HFF-Myc (cell line): ENCODE measurements at places on chromosomes 7 and 10.

DNA sequence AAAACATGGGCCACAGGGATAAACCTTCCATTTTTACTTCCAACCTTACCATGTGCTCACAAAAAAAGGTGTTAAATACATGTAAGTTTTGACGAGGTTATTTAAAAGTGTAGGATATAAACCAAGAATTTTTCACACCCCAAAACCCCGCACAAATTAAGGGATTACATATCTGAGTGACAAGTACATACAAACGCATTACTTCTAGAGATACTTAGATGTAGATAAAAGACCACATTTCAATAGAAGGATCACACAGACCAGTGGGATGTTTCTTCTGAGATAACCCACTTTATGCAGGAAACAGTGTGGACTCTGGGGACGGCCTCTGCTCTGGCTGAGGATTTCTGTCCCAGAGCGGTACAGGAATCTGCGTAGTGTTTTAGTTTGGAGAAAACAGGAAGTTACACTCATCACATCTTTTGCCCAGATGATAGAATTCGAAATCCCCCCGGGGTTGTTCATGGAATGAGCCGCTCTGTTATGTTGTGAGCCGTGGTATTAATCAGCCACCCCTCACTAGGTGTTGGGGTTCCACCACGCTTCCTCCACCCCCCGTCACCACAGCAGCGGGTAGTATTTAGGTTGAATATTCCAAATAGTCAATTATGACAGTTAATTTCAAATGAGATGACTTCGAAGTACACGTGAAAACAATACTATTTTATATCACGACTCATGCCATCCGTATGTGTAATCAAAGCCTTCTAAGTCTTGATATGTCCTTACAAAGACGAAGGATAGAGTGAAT lies 1.3 kb upstream of the CUL1 start:
- peak; percentile 69 for DNase-seq

GRCh38 chr10:79149662-79150443 lies 81.1 kb downstream of the ZMIZ1 start:
- peak; percentile 51 for DNase-seq

GRCh38 chr7:22302951-22303423 lies 54.0 kb downstream of the RAPGEF5 start:
- DNase-seq: no peak

GRCh38 chr7:102464577-102465280 lies at the start of the genes ALKBH4 and LRWD1:
TSS of gene ALKBH4 (minus strand) at chr7:102464863. CDS start at chr7:102464836, 27 bp downstream.
TSS of gene LRWD1 (plus strand) at chr7:102464984. CDS start at chr7:102465081, 97 bp downstream.
- peak; percentile 69 for DNase-seq

DNA sequence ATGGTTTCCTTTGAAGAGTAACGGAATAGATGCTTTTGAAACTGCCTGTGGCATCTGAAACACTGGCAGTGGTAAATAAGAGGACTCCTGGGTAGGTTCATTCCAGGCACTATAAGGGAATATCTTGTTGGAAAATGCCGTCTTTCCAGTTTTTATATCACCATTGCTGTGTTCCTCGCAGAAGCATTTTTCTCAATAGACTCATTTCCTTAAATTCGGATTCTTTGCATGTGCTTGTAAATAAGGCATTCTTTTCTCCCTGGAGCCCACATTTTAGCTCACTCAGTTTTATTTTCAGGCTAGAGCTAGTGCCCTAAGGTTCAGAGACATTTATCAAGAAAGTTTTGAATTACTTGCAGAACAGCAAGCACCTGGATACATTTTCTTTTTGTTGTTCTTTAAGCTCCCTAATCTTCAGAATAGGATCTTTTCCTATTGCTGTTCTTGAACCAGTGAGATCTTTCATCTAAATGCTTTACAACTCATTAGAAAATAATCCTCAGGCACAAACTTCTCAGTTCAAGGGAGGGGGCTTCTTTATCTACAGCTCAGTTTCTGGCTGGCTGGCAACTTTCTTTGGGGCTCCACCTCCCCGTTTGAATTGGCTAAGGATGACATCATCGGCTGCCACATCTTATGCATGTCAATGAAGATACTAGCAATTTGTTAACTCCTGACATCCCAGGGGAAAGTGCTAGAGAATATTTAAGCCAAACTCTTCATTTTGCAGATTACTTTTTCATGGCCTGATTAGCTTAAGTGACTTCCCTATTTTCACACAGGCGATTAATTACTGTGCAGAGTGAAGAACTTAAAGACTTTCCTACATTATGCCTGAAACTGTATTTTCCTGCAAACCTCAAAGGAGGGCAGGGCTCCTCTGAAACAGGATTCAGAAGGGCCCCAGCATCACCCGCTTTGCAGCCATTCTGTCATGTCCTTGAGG lies 133.7 kb upstream of the RSU1 start:
- no peak for DNase-seq

- no peak for DNase-seq
Observed at GRCh38 chr7:28708033-28708951, 249.8 kb downstream of the TRIL start.

DNA sequence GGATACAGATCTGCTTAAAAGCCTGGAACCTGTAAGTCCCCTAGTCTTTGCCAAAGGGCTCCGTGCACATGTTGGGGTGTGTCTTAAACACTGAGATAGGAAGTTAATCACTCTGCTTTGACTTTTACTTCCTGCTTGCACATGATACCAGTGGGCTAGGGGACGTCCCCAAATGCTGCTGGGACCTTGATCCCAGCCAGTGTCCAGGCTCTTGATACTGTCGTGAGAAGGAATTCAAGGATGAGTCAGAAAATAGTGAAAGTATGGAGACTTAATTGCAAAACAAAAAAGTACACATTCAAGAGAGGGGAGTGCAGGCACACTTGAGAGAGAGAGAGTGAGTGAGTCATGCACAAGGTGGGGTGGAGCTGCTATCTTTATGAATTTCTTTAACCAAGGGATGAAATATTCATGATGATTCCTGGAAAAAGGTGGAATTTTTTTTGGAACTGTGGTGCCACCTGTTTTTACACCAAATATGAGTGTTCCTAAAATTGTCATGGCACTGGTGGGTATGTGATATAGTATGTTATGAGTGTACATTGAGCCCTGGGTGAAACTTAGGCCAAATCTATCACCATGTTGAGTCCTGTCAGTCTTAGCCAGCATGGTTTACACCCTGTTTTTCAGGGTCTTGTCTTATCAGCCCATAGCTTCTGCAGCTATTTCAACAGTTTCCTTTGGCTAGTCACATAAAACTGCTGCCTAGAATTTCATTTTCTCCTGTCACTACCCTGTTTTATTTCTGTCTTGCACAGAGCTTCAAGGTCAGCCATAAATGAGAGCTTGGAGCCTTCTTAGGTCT lies 88.3 kb upstream of the CYP26C1 start:
- DNase-seq: peak; percentile 68

- no peak for DNase-seq
Observed at GRCh38 chr10:100325158-100325557, 4.9 kb downstream of the PKD2L1 start.
